ENCODE measurements at places on chromosomes 2 and 18. TPM values are rescaled to one million over a fixed set of nuclear protein-coding genes. Genes with fewer than 3 reads are reported as not detected.
A peak's percentile ranks its signal among the peaks of the same experiment; 100 is the strongest.

FAM228A gene
- not detected for total RNA-seq

DNA sequence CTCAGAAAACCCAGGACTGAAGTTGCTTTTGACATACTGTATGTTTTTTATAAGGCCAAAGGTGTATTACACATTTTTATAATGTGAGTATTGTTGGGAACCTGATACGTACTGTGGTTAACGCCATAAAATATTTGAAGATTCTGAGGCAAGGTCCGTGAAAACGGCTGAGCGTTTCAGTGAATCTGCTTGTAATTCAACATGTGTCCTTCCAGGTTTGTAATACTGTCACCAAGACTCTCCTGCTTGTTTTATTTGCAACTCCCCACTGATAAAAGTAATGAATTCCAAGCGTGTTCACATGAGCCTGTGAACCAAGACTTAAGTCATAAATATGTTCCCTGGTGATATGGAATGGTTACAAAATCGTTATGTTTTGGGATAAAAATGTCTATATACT lies 23.9 kb upstream of the FRZB start:
- DNase-seq: no peak

DNA sequence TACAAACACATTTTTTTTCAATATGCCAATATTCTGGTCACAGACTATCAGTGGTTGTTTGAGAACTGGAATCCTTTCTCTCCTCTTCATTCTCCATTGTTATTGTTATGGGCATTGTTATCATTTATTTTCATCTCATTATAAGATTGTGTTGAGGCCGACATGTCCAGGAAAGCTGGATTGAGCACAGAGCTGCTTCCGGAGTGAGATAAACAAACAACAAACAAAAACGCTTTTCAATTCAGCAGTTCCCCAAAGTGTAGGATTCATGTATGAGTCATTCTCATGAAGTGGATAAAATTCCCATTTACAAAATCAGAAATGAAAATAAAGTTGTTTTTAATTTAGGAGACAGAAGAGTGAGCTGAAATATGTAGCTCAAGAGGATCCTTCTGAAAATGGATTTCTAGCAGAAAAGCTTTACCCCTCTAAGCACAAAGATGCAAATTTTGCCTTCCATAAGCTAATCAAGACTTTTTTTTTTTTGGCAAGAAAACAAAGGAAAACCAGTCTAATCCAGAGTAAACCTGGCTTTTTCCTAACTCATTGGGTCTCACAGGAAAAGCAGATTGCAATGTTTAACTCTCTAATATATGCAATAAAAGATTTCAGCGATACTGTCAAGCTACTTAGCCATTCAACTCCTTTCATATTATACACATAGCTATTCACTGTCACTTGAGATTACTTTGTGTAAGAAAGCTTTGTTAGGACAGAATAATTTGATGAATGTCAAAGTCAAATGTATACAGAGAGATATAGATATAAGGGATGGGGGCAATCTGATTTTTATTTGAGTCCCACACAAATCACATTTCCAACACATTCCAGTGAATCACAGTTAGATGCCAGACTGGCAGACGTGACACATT lies 1441.7 kb upstream of the CELF4 start:
- no peak for DNase-seq

GRCh38 chr2:101205521-101206479 lies 46.9 kb upstream of the CNOT11 start:
- DNase-seq: peak; percentile 50

DNA sequence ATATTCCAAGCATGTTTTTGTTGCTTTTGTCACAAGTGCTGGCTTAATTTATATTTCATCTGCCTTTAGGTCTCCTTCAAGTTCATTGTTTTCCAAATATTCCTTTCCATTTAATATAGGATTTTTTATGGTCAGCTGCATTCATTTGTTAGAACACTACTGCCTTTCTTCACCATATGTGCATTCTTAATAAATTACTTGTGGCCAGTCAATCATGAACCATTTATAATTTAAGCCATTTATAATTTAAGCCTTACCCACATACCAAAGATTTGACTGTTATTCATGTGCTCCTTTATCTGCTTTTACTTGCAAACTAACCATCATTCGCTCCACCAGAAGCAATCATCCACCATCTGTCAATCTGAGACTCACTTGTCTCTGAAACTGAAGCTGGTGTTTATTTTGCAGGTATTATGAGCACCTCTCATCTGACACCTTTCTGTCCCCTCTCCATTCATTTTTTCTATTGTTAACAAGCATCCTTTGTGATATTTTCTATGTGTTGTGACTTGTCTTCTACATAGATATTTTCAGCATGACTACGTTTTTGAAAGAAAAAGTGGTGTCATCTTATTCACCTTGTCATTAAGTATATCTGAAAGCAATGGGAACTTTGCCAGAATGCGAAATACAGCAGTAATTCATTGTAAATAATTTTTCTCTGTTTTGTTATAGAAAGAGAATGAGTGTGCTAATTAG lies 786.8 kb downstream of the KCNJ3 start:
- DNase-seq: no peak

GRCh38 chr2:234211797-234212196 lies 161.3 kb downstream of the SPP2 start:
- DNase-seq: no peak

DNA sequence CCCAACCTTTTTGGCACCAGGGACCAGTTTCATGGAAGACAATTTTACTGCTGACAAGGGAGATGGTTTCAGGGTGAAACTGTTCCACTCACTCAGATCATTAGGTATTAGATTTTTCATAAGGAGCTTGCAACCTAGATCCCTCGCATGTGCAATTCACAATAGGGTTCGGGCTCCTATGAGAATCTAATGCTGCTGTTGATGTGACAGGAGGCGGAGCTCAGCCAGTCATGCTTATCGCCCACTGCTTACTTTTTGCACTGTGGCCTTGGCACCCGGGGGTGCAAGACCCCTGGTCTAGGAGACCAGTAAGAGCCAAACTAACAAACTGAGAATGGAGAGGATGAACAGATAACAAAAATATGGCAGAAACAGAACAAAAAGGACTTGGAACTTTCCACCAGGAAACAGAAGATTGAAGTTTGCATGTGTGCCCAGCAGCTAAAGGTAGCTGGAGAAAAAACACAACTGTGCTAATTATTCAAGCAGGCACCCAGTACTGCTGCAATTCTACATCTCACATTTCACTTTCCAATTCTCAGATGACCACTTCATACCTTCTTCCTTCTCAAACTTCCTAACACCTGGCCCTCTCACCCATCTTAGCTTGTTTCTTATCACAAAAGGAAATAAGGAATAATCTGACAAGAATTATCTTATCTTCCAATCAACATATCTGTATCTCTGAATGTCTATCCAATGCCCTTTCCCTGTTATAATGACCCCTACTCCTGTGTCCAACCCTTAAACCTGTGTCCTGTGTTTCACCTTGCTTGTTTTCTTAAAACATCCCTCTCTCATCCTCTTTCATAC lies 24.8 kb downstream of the SP3 start:
- no peak for DNase-seq

DNA sequence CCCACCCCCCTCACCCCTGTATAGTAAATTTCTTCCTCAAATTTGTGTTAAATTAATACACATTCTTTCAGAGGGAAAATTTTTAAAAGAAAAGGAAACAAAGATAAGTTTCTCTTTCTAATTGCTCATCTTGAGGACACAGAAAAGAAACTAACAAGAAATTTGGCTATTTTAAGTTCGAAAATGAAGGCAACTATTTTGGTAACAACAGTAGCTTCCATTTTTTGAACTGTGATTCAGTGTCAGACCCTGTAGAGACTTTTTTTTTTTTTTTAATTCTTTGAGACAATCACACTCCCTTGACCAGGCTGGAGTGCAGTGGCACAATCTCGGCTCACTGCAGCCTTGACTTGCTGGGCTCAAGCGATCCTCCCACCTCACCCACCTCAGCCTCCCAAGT lies 194.9 kb downstream of the SS18 start:
- no peak for DNase-seq

GRCh38 chr2:75729861-75730260 lies 19.1 kb upstream of the GCFC2 start:
- no peak for DNase-seq

DNA sequence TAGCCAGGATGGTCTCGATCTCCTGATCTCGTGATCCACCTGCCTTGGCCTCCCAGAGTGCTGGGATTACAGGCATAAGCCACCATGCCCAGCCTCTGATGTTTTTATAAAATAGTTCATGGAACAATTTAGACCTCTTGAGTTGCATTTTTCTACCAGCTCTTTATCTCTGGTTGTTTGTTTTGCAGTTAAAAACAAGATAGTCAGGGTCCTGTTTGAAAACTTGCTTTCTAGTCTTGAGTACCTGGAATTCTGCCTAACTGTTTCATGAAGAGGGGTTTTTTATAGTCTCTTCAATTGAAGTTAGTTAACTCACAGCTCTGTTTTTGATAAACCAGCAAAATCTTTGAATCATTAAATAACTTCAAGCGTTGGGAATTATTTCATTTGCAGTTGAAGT lies 244.8 kb downstream of the PARD3B start:
- no peak for DNase-seq

AP1S3 gene
- 6.7 TPM for total RNA-seq

EIF2AK3 gene
- total RNA-seq: 26.5 TPM

GRCh38 chr2:185335879-185336278 lies 402.7 kb upstream of the FSIP2 start:
- DNase-seq: no peak

GALR1 gene
- total RNA-seq: 1.9 TPM

DLGAP1 gene
- total RNA-seq: 3.7 TPM

- DNase-seq: no peak
These were observed 16.5 kb upstream of the EVA1A start for GRCh38 chr2:75577280-75577679.

DNA sequence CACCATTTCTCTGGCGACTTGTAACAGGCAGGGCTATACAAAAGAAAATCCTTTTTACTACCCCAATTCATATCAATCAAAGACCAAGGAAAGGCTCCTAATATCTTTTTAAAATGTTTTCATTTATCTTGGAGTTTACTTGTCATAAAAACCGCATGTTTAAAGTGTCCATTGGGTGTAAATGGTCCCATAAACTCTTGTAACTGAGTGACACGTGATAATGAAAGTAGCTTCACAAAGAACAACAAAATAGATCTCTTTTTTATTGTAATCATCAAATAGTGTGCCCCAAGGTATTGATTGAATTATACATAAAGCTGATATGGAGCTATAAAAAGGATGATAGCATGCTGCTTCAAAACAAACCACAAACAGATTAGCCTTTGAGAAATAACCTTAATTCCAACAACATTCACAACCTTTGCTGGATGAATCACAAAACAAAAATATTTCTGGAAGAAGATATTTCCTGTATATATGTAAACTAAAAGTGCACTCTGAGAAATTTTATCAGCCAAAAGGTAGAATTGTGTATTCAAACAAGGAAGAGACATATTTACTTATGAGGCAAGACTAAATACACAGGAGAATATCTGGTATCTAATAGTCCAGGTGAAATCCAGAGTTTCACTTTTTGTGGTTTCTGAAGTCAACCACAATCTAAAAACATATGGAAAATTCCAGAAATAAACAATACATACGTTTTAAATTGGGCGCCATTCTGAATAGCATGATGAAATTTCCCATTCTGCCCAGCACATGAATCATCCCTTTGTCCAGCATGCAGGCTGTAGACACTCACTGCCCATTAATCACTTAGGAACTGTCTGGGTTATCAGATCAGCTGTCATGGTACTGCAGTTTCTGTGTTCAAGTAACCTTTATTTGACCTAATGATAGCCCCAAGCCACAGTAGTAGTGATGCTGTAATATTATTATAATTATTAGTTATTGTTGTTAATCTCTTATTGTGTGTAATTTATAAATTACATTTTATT lies 237.5 kb downstream of the PIK3C3 start:
- no peak for DNase-seq

- DNase-seq: no peak
These were observed 591.9 kb downstream of the SLC4A3 start for GRCh38 chr2:220219371-220219770.

DNA sequence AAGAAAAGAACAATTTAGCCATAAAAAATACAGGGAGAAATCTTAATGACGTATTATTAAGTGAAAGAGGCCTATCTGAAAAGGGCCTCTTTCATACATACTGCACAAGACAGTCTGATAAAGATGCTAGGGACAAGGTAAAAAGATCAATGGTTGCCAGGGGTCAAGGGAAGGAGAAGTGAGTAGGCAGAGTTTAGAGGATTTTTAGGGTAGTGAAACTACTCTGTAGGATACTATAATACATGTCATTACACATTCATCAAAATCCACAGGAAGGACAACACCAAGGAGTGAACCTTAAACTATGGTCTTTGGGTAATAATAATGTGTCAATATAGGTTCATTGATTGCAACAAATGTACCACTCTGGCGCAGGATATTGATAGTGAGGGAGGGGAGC lies 289.3 kb downstream of the FSIP2 start:
- DNase-seq: no peak

CASP10 gene
- 68.4 TPM for total RNA-seq

DNA sequence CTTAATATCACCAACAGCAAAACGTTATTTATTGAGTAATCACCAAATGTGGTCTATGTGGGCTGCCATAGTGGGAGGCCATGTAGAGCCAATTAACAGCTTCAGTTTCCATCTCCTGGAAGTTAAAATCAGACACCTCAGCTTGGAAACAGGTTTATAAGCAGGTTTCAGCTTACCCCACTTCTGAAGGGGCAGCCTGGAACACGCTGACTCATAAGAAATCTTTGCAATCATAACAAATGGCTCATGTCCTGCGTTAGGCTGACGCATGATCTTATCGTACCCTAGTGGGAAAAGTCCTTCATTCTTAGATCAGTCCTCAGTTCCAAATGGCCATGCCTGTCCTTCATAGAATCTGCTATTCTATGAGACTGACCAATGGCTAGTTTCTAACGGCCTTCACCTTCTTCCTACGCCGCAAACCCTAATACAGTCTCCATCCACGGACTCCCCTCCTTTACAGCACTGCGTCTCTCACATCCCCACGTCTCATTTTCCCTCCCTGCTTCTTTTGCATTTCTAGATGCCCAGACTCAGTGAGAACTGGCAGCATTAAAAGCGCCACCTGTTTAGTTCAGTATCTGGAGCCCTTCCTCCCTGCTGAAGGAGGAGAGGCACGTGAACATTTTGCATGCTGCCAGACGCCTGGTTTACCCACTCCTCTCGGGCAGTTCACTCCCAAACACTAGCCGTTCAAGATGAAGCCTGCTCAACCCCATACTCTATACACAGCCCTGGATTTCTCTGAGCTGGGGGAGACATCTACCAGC lies 24.2 kb upstream of the BZW1 start:
- DNase-seq: no peak

DNA sequence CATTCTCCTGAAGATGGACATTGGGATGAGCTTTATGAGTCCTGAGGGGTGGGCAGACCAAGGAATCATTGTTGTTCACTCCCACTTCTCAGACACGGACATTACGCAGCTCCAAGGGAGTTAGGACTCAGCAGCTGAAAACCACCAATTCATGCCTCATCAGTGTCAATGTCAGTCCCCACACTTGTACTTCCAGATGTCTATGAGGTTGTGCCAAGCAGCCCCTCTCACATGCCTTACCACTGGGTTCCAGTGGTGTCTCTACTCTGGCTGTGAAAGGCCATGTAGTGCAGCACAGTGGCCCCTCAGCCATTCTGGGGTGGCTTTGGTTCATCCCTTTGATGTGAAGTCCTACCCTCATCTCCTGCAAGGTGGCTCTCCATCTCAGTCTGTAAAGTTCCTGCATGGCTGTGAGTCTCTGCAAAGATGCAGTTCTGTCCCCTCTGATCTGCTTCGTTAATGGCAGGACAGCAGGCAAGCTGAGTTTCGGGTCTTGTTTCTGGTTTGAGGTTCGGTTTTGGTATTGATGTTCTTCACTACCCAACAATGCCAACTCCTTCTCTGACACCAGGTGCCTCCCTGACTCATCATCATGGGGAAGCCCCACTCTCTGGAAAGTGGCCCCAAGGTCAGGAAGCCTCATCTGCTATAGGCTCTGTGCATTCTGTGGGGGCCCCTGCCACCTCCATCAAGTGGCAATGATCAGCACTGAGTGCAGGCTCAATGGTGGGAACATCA lies 14.0 kb upstream of the COL6A3 start:
- no peak for DNase-seq

Measured in transverse colon (tissue), 4 donors.